ENCODE measurements at places on chromosomes 1 and 21. TPM values are rescaled to one million over a fixed set of nuclear protein-coding genes. Genes with fewer than 3 reads are reported as not detected.
A peak's percentile ranks its signal among the peaks of the same experiment; 100 is the strongest.

DNA sequence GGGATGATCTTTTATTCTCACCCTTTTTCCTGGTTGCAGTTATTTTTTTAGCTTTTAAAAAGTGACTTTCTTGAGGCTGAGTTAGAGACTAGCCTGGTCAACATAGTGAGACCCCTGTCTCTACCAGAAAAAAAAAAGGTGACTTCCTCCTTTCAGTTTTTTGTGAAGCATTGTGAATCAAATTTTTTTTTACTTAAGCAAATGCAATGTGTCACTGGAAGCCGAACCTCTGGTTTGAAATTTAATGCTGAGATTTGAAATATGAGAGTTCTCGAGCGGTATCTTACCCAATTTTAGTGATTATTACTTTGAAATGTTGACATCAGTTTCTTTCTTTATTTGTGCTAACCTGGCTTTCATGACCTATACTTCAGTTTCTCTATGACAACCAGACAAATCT, 3.6 kb downstream of the CAP1 start:
- DNase-seq: no peak

DMBX1 gene
- not detected for polyA plus RNA-seq

DNA sequence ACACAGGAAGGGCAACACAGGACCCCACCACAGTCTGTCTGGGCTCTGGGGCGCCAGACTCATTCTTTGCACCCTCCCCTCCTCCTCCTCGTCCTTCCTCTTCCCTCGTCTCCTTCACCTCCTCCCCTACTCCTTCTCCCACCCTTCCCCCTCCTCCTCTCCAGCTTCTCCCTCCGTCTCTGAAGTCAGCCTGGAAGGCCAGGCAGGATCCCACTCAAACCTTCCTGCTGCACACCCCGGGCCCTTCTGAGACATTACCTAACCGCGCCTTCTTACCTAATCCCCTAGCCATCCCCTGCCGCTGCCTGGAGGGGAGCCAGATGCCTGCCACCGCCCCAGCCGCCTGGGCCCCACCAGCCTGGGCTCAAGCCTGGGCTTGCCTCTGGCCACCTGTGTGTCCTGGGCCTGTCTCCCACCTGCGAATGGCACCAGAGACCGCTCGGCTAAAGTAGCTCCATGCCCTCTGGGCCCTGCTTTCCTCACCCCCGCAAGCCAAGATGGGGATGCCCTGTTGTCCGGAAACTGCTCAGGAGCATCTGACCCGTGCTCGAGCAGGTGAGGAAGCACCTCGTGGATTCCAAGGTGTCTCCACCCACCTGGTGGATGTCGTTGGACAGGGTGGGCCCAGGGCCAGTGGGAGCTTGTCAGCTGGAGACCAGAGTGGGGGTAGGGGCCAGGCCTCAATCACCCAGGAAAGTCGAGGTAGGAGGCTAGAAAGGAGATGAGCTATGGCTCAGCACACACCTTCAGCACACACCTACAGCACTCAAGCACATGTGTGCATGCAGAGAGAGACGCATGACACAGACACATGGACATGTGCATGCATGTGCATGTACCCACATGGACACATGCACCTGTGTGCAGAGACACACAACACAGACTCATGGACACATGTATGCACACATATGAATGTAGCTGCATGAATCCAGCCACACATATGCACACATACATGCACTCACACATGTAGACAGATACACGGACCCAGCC, 31.9 kb downstream of the WNT9A start:
- no peak for DNase-seq

DNA sequence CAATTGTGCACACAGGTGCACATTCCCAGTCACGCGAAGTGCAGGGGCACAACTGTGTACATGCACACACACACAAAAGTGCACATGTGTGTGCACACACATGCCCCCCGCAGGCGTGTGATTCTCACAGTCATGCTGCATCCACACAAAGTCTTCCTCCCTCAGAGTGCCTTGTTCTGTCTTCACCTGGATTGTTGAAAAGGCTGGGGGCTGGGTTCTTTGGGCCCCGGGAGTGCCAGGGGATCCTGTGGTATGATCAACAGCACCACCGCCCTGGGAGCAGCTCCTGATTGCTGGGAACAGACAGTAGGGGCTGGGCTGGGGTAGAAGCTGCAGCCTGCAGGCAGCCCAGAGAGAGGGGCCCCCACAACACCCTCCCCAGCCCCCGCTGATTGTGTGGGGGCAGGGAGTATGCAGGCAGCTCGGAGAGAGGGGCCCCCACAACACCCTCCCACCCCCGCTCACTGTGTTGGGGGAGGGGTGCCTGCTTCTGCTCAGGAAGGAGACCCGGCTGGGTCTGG, 3.4 kb downstream of the COL18A1 start:
- peak; percentile 13 for DNase-seq

DNA sequence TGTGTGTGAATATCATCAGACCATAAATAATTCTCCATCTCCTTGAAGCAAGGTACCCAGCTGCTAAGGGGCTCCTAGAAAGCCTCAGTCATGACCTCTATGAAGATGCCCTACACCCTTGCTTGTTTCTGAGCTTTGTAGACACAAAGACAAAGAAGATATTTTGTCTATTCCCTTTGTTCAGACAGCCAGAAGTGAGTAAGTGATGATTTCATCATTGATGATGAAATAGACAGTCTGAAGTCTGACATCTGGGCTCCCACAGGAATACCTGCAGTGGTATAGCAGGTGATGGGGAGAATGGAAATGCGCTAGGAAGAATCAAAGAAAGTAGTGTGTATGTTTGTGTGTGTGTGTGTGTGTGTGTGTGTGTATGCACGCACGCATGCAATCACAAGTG, 82.2 kb upstream of the DPT start:
- DNase-seq: no peak

DNA sequence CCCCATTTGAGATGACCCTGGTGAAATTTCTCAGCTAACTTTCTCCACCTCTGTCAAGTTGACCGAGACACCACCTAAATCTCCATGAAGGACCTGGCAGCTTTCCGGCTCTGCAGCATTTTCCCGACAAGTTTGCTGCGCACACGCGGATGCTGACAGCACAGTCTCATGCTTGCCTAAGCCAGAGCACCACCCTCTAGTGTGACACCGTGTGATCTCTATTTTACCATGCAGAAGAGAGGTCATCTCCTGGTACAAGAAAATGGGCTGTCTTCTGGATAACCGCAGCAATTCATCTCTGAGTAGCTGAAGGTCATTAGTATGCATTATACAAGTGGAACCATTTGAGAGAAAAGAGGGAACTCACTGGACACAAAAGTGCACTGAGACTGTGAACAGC, 38.9 kb upstream of the H6PD start:
- no peak for DNase-seq

DNA sequence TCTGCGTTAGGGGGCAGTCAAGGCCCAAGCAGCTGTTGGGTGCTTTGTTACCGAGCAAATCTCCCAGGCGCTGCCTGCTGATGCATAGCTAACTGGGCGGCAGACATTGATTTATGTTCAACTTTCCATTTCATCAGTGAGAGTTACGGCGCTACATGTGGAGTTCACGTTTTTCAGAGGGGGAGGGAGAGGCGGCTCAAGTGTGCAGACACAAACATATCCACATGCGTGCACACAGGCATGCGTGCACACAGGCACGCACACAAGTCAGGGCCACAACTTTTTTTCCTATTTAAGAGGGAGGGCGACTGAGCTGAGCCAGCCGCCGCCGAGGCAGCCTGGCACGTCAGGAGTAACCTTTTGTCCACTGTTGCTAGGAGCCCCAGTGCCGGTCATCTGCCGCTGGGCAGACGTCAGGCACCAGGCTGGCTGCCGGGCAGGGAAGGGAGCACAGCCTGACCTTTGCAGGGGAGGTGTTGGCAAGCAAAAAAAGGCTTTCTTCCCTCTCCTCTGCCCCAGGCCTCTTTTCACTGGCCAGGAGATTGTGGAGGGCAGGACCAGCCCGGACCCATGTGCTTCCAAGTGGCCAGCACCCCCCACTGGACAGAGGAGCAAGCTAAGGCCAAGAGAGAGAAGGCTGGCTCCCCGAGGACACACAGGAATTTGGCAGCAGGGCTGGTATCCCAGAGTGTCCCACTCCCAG, 73.3 kb downstream of the MRPL37 start:
- peak; percentile 78 for DNase-seq

DNA sequence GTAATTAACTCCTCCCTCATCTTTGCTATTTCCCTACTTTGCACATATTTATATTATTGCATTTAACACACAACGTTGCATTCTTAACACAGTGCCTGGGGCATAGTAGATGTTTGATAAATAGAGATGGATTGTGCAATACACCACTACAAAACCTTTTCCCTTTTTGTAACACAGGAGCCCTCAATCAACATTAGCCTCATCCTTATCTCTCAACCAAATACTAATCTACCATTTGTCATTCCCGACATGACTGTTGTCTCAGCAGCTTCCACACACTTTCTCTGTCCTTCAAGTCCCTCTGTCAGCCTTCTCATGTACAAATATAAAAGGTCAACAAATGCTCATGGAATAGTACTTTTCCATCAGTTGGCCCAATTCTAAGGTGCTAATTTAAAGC, 78.9 kb upstream of the KCNK2 start:
- DNase-seq: no peak

DNA sequence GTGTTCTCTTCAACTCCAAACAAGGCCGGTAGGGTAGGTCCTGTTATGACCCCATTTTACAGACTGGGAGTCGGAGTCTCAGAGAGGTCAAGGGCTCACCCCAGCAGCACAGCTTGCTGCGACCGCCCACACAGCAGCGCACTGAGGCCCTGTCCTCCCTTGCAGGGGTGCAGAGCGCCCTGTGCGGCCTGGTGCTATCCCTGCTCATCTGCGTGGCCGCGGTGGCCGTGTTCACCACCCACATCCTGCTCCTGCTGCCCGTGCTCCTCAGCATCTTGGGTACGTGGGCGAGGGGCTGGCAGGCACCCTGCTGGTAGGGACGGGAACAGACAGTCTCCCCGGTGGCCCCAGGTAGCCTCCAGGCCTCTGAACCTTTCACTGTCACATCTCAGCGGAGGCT, 55.9 kb downstream of the DISP3 start:
- no peak for DNase-seq

- DNase-seq: no peak
These were observed 149.3 kb downstream of the TGFB2 start for GRCh38 chr1:218494449-218494852.

CAMTA1 gene
- 206 TPM for polyA plus RNA-seq

MYCL gene
- polyA plus RNA-seq: 0.10 TPM

ALPL gene
- polyA plus RNA-seq: 0.96 TPM

RYR2 gene
- 0.09 TPM for polyA plus RNA-seq

- DNase-seq: no peak
These were observed 119.6 kb downstream of the HUNK start for GRCh38 chr21:31992391-31992790.

- no peak for DNase-seq
These were observed 87.8 kb upstream of the MAP1LC3C start for GRCh38 chr1:242086706-242087105.

GRCh38 chr21:36615274-36615964, 83.5 kb upstream of the SIM2 start:
- no peak for DNase-seq

DNA sequence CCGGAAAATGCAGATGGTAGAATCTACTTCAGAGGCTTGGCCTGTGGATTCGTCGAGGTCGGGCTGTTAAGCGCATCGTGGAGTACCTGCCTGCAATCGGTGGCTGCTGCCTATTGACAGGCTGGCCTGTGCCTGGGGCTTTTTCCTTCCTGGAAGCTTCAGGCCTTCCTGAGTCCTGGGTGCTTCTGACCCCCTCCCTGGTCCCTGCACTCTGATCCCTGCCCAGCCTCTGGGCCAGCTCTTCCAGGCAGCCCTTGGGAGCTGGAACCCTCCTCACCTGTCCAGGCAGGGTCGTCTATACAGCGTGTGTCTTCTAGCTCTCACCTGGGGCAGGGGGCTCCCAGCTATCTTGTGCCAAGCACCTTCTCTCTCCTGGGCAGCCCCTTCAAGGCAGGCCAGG, 40.0 kb upstream of the TNFRSF1B start:
- no peak for DNase-seq

LCE3D gene
- not detected for polyA plus RNA-seq

DNA sequence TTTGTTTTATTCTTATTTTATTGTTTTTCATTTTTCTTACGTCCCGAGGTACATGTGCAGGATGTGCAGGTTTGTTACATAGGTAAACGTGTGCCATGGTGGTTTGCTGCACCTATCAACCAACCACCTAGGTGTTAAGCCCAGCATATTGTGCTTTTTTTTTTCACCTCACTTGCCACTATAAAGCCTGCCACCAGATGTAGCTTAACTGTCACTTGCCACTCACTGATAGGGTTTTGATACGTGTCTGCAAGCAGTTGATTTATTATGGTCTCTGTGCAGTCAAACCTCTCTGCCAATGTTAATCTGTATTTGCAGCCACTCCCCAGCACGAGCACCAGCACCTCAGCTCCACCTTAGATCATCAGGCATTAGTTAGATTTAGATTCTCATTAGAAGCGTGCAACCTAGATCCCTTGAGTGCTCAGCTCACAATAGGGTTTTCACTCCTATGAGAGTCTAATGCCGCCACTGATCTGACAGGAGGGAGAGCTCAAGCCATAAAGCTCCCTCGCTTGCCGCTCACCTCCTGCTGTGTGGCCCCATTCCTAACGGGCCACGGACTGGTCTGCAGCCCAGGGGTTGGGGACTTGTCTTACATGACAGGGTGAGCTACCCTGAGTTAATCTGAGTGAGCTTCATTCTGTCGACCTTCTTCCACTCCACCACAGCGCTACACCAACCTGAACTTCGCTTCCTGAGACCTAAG, 17.9 kb upstream of the ABCG1 start:
- no peak for DNase-seq

- no peak for DNase-seq
These were observed 64.8 kb upstream of the LGALS8 start for GRCh38 chr1:236458996-236459395.

GRCh38 chr21:36909901-36910561, 56.4 kb downstream of the HLCS start:
- no peak for DNase-seq

DNA sequence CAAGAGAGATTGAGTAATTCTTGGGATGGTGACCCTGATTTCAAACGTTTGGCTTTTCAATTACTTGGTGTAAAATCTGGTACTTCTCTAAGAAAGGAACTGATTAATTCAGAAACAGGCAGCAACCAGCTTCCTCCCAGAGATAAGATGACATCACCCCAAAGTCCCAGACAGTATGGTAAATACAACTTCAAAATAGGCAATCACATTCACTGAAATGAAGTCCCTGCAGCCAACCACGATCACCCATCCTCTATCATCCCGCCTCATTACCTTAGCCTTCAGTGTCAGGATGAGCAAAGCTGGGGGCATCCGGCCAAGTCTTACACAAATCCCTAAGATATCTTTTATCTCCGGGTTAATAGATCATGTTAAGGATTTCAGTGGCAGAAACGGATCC, 26.4 kb upstream of the RUNX1 start:
- DNase-seq: no peak

GRCh38 chr1:213274140-213274539, 223.1 kb downstream of the RPS6KC1 start:
- DNase-seq: no peak

All from psoas muscle (tissue), 8 donors.